ENCODE measurements at places on chromosomes 1 and 21. TPM values are rescaled to one million over a fixed set of nuclear protein-coding genes. Genes with fewer than 3 reads are reported as not detected.

Gene SLC19A2
- 15.6 TPM for total RNA-seq

Gene GBP5
- 7.1 TPM for total RNA-seq

Gene SYCP1
- total RNA-seq, result 0.09 TPM

Gene OR10J5
- total RNA-seq, result not detected

Gene S100A2
- 41.2 TPM for total RNA-seq

Gene CHIT1
- 1.6 TPM for total RNA-seq

Gene KCNJ10
- 0.09 TPM for total RNA-seq

Gene HFM1
- 1.0 TPM for total RNA-seq

Gene ADGRL4
- total RNA-seq, result 9.6 TPM

Gene KCNJ15
- 76.4 TPM for total RNA-seq

- no peak for DNase-seq
Measured at GRCh38 chr1:74731399-74732052, 1.3 kb downstream of the CRYZ start.

- DNase-seq, result no peak
Measured at GRCh38 chr1:58597076-58597475, 20.0 kb upstream of the TACSTD2 start.

DNA sequence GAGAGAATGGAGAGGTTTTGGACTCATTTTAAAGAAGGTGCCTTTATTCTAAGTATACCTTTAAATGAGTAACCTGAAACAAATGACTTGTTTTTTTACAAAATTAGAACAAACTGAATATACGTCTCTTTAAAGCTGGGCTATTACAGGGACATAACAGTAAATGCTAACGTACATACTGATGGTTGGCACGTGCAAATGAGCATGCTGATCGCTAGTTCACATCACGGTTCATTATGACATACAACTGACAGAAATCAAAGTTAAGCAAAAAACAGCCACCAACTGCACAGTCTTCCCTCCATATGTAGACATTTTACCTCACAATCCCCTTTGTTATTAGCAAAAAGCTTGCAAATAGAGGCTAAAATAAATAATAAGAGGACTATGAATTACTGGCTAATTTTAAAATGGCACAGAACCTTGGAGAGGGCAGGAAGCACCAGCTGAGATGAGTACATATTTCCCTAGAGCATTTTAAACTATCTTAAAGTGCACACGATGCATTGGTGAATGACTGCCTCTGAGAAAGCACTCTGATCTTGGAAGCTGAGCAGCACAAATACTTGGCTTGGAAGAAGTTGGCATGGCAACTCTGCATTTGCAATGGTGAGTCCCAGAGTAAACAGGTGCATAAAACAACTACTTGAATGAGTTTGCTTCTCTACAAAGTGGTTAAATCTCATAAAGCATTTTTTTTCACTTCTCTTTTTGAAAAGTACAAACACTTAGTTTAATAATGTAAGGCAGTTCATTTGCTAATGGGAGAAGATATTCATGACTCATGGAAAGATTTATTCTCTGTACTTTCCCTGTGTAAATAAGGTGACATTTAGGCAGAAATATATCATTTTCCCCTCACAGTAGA, 204.7 kb downstream of the LHX8 start:
- peak; percentile 21 for DNase-seq

DNA sequence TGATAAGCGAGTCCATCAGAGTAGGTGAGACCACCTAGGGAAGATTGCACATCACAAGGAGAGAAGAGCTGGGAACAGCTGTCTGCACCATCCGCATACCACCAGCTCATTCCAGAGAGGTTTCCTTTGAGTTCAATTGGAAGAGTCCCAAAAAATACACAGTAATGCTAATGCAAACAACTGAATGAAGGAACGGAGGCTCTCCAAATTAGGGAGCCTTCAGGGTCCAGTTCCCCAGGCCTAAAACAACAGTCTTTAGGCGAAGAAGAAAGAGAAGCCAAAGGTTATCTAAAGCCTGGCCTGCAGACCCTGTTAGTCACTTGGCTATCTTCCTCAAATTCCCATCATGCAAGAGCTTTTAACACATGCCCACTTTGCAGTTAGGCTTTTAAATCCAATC, 246.4 kb downstream of the PBX1 start:
- no peak for DNase-seq

GRCh38 chr21:45811136-45811535, 167.6 kb downstream of the PCBP3 start:
- DNase-seq, result no peak

GRCh38 chr1:159921700-159922504, 3.4 kb downstream of the TAGLN2 start:
- DNase-seq, result peak; percentile 91

DNA sequence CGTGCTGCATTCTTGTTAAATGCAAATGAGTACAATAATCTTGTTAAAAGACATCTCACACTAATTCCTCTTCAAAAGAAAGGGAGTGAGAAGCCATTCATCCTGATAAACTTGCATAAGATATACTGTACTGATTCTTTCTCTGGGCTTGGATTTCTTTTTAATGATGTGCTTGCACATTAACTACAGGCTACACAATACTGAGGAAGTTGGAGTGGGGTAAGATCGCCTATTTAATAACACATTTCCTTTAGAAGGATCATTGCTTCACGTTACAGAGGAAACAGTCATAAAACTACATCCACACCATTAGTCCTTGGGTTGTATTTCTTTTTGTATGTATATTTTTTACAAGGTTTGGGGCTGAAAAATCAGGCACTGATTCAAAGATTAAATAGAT, 36.6 kb downstream of the NRIP1 start:
- peak; percentile 84 for DNase-seq

DNA sequence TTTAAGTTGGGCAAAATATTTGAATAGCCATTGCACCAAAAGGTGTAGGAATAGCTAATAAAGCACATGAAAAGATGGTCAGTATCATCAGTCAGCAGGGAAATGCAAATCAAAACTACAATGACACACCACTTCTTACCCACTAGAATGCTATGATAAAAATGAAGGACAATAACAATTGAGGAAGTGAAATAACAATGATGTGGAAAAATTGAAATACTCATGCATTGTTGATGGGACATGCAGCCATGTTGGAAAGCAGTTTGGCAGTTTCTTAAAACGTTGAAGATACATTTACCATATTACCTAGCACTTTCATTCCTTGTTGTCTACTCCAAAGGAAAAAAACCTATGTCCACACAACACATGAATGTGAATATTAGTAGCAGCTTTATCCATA, 28.4 kb downstream of the HSD3B1 start:
- DNase-seq, result no peak

DNA sequence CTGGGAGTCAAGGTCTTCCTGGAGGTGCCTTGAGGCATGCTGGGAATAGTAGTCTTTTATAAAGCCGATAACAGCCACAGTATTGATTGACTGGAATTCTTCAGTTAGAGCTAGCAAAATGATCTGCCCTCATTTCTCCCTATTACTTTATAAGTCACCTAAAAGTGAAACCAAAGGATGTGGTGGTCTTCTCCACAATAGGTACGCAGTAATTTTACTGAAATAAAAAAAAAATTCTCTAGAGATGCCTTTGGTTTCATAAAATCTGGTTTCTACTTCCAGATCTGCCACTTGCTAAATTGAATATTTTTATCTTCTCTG, 518 bp upstream of the NDC1 start:
- no peak for DNase-seq

DNA sequence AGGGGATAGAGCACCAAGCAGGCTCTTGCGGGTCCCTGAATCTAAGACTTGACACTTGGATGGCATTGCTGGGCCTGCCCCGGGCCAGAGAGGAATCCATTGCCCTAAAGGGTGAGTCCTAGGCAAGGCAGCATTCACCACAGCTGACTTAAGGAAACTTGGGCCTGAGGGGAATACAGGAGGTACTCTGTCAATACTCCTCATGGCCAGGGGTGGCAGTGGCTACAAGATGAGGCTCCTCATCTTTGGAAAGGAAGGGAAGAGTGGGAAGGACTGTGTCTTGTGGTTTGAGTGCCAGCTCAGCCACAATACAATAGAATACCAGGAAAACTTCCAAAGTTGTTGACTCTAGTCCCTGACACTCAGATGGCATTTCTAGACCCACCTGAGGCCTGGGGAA, 5.1 kb downstream of the KRTAP22-1 start:
- DNase-seq, result no peak

DNA sequence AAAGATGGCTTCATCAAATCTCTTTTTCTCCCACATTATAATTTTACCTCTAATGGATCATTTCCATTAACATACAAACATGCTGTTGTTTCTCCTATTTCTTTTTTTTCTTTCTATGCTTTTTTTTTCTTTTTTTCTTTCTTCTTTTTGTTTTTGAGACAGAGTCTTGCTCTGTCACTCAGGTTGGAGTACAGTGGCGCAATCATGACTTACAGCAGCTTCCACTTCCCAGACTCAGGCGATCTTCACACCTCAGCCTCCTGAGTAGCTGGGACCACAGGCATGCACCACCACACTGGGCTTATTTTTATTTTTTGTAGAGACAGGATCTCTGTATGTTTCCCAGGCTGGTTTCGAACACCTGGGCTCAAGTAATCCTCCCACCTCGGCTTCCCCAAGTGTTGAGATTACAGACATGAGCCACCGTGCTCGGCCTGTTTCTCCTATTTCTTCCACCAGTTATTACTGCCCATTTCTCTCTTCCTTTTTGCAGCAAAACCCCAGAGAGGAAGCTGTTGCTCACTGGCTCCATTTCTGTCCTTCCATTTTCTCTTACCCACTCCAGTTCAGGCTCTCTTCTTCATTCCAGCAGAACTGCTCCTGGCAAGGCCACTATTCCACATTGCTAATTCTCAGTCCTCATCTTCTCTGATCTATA, 32.1 kb upstream of the OPRD1 start:
- no peak for DNase-seq

DNA sequence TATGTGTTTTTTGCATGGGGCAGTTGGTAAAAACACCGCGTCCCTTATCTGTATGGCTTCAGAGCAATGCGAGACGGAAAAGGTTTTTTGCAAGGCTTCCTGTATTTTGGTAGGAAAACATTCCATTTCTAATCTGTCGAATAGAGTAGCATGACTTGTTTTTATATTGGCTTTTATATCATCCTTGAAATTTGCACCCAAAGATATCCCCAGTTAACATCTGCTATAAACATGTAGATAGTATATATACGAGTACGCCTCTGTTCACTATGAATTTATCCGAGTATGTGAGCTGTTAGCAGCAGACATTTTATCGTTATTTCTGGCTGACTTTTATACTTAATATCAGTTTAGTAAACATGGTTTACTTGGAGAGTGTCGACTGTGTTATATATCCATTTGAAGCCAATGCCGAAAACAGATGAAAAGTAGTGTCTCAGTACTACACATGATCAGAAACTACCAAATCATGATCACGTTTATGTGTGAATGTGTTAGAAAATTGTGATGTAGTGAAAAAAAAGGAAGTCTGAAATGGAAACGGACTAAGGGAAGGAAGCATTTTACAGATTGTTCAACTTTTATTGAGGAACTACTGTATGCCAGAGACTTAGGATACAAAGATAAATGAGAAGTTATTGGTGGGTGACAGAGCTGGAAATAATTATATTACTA, 1.0 kb downstream of the LEPR start:
- DNase-seq, result no peak

DNA sequence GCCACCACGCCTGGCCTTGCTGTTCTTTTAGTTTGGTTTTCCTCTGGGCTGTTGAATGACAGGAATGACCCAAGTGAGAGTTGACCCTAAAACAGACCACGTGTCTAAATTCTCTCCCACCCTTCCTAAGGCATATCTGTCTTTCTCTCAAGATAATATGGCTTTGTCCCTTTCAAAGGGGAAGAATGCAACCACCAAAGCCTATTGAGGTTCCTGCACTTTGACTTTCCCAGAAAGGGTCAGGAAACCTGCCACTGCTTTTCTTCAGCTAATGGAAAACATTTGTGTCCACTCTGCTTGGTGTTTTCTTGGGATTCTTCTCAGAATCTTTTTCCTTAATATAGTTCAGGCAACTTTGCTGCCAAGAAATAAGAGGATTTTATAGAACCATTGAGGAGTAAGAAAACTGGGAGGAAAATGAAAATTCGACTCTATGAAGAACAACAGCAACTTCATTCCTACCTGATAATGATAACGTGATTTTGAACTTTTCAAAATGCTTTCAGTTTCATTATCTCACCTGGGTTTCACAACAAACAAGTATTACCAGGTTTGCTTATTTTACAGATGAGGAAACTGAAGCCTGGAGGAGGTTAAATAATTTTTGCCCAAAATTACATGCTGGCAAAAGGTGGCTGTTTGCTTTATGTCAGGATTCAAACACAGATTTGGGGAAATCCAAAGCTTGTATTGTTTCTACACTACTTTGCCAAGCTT, 6.9 kb downstream of the PLPP3 start:
- no peak for DNase-seq

- DNase-seq, result no peak
Measured at GRCh38 chr1:158146739-158147138, 34.0 kb upstream of the CD1D start.

GRCh38 chr1:117942293-117942692, 12.8 kb downstream of the WDR3 start:
- DNase-seq, result no peak

GRCh38 chr1:14222086-14222485, 376.4 kb upstream of the KAZN start:
- DNase-seq, result no peak

- DNase-seq, result no peak
Measured at GRCh38 chr1:78292361-78292760, 198.4 kb upstream of the PTGFR start.

GRCh38 chr1:44033756-44034155, 2.5 kb upstream of the SLC6A9 start:
- no peak for DNase-seq

DNA sequence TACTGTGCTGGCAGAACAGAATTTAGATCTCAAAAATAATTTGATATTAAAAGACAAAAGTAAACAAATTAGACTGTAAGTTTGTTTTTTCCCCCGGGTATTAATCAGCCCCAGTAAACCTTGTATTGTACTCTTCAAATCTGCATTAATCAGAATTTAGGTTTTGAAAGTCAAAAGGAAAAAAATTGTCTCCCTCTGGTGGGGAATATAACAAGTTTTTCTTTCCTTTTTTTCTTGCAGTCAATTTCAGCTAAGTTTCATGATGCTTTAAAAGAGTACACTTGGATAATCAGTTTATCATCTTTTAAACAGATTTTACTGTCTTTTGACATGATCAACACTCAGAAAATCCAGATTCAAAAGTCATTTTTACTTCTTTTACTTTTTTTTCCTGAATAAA, 134.5 kb upstream of the PKN2 start:
- DNase-seq, result no peak

GRCh38 chr1:43933386-43934100, at the start of gene ARTN:
Gene ARTN (plus strand): TSS chr1:43933801. CDS start chr1:43935657, 1,856 bp downstream.
- peak; percentile 37 for DNase-seq
